ENCODE measurements at places on chromosomes 16 and 17.

DNA sequence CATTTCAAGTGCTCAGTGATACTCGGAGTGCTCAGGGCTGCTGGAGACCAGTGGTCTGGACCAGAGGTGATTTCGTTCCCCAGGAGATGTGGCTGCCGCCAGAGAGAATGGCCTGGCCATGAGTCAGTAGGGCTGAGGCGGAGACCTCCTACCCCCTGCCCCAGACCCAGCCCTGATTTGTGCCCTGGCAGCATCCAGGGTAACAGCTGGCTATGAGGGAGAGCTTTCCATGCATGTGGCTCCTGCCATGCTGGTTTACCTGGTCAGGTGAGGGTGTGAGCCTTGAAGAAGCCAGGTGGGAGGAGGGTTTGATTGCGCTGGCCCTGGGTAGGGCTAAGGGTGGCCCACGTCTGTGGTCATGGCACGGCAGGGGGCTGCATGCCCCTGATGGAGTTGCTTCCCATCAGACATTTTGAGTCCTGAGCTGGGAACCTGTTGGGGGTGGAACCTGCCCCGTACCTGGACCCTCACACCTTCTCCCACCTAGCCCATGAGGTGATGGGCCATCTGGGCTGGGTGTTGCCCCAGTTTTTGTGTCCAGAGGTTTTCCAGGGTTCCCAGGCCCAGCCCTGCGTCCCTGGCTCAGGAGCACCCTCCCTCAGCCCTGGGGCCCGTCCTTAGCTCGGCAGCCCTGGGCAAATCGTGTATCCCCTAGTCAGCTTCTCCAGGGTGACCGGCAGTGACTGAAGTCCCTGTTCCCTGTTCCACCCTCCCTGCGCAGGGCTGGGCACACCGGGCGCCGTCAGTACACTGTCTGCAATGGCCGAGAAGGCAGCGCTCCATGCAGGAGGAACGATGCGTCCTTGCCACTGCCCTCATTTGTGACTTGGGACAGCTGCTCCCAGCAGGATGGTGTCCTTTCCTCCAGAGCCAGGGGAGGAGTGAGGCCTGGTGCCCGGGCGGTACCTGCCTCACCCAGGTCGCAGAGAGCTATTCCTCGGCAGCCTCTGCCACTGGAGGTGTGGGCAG is 9.0 kb upstream of the CSNK1D start:
- DNase-seq, result no peak

- no peak for DNase-seq
Measured at GRCh38 chr16:28505489-28506137, 1.0 kb downstream of the IL27 start.

DNA sequence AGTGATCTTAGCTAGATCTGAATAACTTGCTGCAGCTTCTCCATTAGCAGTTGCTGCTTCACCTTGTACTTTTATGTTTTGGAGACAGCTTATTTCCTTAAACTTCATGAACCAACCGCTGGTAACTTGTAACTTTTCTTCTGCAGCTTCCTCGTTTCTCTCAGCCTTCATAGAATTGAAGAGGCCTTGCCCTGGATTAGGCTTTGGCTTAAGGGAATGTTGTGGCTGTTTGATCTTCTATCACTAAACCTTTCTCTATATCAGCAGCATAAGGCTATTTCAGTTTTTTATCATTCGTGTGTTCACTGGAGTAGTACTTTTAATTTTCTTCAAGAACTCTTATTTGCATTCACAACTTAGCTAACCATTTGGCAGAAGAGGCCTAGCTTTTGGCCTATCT is 21.5 kb upstream of the TMEM92 start:
- no peak for DNase-seq

DNA sequence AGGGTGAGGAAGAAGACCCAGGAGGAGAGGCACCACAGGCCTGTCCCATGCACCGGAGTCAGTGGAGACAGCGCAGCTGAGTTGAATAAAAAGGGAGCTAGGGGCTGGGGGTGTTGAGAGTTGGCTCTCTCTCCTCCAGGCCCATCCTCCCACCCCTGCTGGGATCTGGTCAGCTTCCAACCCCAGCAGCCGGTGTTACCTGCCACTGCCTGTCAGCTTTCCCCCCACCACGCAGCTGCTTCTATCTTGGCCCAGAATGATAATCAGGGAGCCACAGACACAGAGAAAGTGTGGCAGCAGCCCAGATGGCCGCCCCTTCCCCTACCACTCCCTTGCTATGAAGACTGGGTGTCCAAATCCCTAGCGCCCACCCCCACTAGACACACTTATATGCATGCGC is 120.6 kb upstream of the RPL38 start:
- DNase-seq, result no peak

DNA sequence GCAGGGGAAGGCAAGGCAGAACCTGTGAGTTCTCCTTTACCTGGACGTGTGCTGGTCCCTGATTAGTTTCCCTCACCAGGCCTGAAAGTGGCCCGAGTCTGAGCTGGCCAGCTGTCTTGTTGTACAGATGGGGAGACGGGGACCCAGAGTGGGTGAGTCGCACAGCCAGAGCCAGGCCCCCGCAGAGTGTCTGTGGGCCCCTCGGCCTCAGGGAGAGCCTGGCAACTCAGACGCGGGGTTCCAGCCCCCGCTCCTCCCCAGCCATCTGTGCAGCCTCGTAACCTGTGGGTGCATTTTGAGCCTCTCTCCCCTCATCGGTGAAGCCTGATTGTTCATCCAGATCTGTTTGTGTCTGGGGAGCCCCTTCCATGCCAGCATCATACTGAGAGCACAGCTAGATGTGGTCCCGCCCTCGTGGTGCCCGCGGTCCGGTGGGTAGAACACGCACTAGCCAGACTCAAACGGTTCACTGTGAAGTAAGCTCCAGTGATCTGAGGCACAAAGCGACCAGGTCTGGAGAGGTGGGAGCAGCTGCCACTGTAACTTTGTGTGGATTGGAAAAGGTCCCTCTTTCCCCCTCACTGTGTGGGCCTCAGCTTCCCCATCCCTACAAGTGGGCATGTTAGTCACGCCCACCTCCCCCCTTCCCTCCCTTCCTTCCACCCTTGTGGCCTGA is 6.0 kb upstream of the NDRG4 start:
- no peak for DNase-seq

DNA sequence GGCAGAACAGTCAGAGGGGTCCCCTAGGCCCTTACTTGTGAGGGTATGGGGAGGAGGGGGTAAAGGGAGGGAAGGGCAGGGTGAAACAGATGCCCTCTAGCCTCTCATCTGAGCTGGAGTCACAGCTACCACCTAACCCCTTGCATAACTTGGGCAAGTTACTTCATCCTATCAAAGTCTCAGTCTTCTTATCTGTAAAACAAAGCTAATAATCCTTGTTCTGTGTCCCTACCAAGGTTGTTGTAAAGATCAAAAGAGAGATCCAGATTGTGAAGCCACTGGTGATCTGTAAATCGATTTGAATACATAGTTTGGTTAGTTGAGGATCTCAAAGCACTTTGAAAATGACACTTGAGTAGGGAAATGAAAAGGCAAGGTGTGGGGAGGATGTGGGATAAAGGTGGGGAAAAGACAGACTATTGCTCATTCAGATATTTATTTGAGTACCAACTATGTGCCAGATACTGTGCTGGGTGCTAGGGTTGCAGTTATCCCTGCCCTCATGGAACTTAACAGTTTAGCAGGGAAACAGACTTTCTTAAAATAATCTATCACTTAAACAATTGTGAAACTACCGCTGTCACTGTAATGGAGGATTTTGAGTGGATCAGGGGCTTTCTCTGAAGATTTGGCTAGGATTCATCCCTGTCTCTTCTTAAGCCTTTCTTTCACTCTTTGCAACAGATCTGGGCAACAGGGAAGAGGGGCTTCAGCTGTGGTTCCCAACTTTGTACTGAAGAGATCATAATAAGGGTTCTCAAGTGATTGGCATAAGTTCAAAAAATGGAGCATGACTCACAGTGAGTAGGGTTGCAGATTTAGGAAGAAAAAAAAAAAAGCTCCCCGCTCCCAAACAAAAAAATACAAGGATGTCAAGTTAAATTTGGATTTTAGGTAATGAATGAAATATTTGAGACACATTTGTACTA is 3.0 kb downstream of the HEATR9 start:
- DNase-seq, result peak; percentile 38

- DNase-seq, result peak; percentile 59
Measured at GRCh38 chr17:68511671-68512246, 471 bp upstream of the PRKAR1A start.

- DNase-seq, result no peak
Measured at GRCh38 chr16:77977339-77977738, 45.0 kb upstream of the CLEC3A start.

GRCh38 chr17:6498901-6499540 is 54.8 kb downstream of the PIMREG start:
- DNase-seq, result no peak

- DNase-seq, result no peak
Measured at GRCh38 chr16:88739977-88740726, 33.8 kb downstream of the CTU2 start.

DNA sequence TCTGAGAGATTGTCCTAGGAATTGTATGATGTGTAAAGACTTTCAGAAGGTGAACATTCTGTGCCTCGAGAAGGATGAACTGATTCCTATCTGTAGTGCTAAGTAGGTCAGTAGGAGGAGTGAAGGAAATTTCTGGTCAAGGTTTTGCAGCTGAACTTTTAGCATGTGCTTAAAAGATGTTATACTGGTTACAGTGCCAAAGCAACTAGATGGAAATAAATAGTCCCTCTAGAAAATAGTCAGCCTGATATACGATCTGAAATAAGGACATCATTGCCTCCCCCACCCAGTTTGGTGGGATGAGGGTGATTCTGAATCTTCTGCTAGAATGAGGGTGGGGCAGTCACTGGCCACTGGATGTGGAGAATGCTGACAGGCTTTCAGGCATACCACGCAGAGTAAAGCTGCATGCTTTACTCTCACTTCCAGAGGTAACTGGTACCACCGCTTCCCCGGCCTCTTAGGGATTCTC is 57.2 kb upstream of the VPS4A start:
- no peak for DNase-seq

GRCh38 chr17:80760511-80760911 is 215.9 kb downstream of the RPTOR start:
- no peak for DNase-seq

DNA sequence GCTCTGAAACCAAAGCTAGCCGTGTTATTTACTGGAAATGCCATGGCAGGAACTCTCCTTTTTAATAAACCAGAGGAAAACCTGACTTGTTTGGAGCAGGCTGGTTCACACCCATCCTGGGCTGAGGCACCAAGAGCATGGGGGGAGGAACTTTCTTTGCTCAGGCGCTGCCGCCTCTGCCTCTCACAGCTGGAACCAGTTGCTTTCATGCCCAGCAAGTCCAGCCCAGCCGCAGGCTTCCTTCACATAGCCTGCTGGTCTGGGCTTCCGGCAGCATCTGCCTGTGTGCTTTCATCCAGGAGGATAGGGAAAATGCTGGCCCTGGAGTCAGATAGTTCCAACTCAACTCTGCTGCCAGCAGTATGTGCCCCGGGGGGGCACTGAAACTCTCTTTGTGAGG is 88.1 kb upstream of the ASIC2 start:
- DNase-seq, result no peak

- peak; percentile 55 for DNase-seq
Measured at GRCh38 chr16:3131755-3132377, 3.0 kb upstream of the ZNF213 start.

DNA sequence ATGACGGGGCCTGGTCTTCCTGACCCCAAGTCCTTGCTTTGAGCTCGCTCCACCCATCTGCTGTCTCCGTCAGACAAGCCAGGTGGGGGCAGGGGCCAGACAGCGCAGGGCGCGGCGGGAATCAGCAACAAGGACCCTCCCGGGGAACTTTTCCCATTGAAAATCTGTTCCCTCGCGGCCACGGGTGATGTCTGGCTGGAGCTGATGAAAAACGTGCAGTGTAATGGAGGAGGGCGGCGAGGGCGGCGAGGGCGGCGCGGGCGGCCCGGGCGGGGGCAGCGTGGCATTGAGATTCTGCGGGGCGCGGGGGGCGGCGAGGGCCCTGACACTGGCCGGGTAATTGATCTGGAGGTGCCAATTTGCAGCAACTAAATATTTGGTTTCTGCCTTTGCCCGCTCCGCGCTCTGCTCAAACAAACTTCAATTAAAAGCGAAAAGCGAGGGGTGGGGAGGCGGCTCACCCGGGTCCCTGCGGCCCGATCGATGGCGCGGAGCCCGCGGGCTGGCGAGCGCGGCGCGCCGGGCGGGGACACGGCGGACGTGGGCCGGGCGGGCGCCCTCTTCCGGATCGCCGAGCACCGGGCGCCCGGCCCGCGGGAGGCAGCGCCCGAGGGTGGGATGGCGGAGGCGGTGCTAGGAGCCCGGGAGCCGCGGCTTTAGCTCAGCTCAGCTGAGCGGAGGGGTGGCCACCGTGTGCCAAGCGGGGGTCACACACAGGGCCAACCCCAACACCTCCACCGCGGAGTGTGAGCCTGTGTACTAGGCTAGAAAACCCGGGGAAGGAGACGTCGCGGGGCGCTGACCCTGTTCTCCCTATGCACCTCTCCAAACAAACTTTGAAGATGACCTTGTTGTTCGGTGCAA is 32.4 kb downstream of the DCAKD start:
- DNase-seq, result peak; percentile 46

- no peak for DNase-seq
Measured at GRCh38 chr16:15507301-15507958, 73.0 kb downstream of the BMERB1 start.

GRCh38 chr16:85950136-85950918 is 51.4 kb downstream of the IRF8 start:
- DNase-seq, result no peak

DNA sequence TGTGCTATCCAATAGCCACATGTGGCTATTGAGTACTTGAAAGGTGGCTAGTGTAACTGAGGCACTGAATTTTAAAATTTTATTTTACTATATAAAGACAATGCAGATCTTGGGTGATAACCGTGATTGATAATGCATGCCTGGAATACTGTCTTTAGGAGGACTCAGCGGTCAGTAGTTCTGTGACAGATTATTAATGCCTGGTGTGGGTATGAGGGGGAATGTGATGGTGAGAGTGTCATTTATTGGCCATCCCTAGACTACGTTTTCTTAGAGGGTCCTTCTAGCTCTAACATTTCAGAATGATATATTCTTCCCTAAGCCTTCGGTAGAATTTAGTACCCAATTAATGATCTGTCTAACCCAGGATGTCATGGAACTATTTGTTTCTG is 157.6 kb downstream of the CPPED1 start:
- no peak for DNase-seq

DNA sequence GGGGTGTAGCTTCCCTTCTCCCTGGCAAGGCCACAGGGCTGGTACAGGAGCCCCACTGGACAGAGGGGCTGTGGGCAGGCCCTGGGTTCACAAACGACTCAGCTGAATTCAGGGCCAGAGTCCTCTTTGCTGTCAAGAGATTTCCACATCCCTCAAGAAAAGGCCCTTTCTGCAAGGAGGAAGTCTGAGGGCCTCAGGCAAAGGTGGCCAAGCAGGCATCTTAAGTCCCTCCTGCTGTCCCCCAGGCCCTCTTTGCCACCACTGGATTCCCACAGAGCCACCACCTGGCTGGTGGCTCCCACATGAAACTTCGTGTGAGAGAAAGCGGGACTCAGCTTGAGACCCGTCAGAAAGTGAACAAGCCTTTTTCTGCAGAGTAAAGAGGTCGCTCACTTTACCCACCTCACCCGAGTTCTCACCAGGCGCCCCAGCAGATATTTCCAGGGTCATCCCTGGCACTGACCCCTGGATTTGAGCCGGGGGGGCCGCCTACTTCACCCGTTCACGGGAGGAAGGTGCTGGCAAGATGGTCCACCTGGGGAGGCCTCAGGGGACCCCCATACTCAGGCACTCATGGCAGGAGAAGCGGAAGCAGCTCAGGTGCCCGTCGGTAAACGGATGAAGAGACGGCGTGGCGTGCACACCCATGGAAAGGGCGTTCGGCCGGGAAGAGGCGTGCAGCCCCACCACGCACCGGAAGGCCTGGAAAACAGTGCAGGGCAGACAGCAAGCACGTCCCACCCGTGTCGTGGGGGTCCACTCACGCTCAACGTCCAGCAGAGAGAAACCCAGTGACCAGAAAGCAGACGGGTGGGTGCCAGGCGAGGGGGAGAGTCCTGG is 3.6 kb downstream of the RNF166 start:
- DNase-seq, result no peak

- no peak for DNase-seq
Measured at GRCh38 chr16:57838161-57838560, 35.9 kb upstream of the KIFC3 start.
